Activated T-helper 2 cell treated with anti-CD3 and anti-CD28 coated beads, Interferon-gamma antibody, Interleukin-2, Interleukin-4, amounts not matched to agents 10 μg/mL and 5 μg/mL and 100 μg/mL, durations not matched to agents 14 hours and 24 hours and 36 hours (primary cell): ENCODE measurements at places on chromosomes 2 and 18. TPM values are rescaled to one million over a fixed set of nuclear protein-coding genes. Genes with fewer than 3 reads are reported as not detected.

Gene TMEM178A
- total RNA-seq = 0.23 and 0.32 TPM in 2 replicates

Gene CNDP1
- 0.09 TPM in 2 replicates for total RNA-seq

Gene NLRC4
- 0.16 TPM in 1 of 2 replicates, not detected in the other for total RNA-seq

DNA sequence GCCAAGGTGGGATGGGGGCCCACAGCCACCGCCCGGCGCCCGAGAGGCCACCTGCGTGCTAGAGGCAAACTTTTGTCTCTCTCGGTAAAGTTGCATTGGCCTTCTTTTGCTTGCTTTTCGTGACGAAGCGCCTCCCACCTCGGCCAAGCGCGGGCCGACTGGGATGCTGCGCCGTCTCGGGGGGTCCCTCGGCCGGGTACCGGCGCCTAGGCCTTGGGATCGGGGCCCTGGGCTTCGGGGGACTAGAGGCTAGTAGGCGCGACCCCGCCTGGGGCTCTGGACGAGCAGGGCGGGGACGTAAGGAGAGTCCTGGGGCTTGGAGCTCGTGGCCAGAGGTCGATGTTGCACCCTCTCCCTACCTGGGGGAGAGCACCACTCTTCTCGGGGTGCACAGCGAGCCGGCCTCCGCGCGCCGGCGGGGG lies 545 bp downstream of the GLI2 start:
- H3K4me1 ChIP-seq = peaks cover 11% of the 10 kb centered on the region
- no peak overlapping the region for H3K27ac ChIP-seq
- H3K36me3 ChIP-seq = no peaks in the 10 kb centered on the region
- H3K4me3 ChIP-seq = no peak overlapping the region
- peaks cover 65% of the 10 kb centered on the region for H3K27me3 ChIP-seq
- DNase-seq = no peak

GRCh38 chr18:74800098-74800497 lies 202.4 kb downstream of the ZNF407 start:
- H3K27me3 ChIP-seq = no peaks in the 10 kb centered on the region
- H3K4me1 ChIP-seq = peaks cover 11% of the 10 kb centered on the region
- no peak overlapping the region for H3K4me3 ChIP-seq
- H3K36me3 ChIP-seq = no peaks in the 10 kb centered on the region
- no peak for DNase-seq

DNA sequence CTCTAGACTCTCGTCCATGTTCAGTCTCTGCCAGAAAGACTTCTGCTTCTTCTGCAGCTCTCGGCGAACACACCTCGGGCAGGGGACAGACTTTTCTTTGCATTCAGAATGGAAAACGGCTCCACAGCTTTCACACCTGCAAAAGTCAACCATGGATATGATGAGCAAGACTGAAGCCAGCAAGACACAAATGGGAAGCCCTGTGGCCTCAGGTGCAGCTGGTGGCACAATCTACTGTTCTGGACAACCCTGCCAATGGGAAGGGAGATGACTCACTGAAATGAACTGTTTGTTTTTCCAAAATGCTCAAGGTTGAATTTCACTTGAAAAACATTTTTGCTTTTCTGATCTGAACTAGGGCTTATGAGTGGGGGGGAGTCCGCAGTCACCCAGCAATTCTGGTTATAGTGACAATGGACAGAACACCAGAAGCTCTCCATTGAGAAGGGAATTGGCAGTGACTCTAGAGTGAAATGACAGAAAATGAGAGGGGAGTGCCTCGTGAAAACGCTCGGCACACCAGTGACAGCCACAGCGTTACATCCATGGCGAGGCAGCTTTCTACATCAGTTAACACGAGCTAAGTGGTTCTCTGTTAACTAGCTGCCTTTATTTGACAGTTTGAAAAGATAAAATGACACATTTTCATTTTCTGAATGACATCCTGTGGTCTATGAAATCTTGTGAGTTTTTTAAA lies 58.8 kb upstream of the FZD5 start:
- DNase-seq = no peak
- H3K36me3 ChIP-seq = peaks cover 8% of the 10 kb centered on the region
- H3K27ac ChIP-seq = peak overlapping the region; percentile 30
- peaks cover 31% of the 10 kb centered on the region for H3K4me1 ChIP-seq

GRCh38 chr2:162308747-162309503 lies 9.6 kb downstream of the IFIH1 start:
- no peaks in the 10 kb centered on the region for H3K27me3 ChIP-seq
- H3K4me3 ChIP-seq = no peak overlapping the region
- peaks cover 33% of the 10 kb centered on the region for H3K4me1 ChIP-seq
- H3K27ac ChIP-seq = peak overlapping the region; percentile 3
- H3K36me3 ChIP-seq = peaks cover 34% of the 10 kb centered on the region

GRCh38 chr2:239360421-239361310 lies 40.2 kb downstream of the HDAC4 start:
- H3K4me1 ChIP-seq = peaks cover 19% of the 10 kb centered on the region
- H3K27me3 ChIP-seq = no peaks in the 10 kb centered on the region
- peaks cover 11% of the 10 kb centered on the region for H3K36me3 ChIP-seq

Gene TTN
- total RNA-seq = 3.3 and 3.7 TPM in 2 replicates

- H3K27me3 ChIP-seq = no peaks in the 10 kb centered on the region
- no peak overlapping the region for H3K27ac ChIP-seq
- DNase-seq = no peak
- H3K4me3 ChIP-seq = no peak overlapping the region
- H3K36me3 ChIP-seq = no peaks in the 10 kb centered on the region
These were observed 648.3 kb upstream of the PKDCC start for GRCh38 chr2:41399437-41400087.

Gene ONECUT2
- not detected in 2 replicates for total RNA-seq

GRCh38 chr2:138827426-138828054 lies 47.4 kb upstream of the NXPH2 start:
- no peak overlapping the region for H3K27ac ChIP-seq
- no peaks in the 10 kb centered on the region for H3K36me3 ChIP-seq
- no peak overlapping the region for H3K4me3 ChIP-seq
- H3K4me1 ChIP-seq = no peaks in the 10 kb centered on the region
- H3K27me3 ChIP-seq = no peaks in the 10 kb centered on the region
- no peak for DNase-seq

GRCh38 chr2:30612371-30612770 lies 165.3 kb downstream of the LCLAT1 start:
- no peak overlapping the region for H3K4me3 ChIP-seq
- no peaks in the 10 kb centered on the region for H3K27me3 ChIP-seq
- no peak overlapping the region for H3K27ac ChIP-seq

DNA sequence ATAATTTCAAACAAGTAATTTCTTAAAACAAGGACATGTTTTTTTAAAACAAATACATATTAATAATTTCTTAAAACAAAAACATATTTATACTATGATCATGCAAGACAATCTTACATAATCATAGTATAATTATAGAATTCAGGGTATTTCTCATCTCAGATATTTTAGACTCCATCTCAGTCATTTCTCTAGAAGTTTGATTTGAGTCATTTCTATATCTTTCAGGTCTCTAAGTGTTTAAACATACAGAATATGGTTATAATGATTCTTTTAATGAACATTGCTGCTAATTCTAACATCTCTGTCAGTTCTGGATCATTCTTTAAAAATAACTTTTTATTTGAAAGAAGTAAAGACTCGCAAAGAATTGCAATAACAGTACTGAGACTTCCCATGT lies 154.2 kb upstream of the KYNU start:
- H3K4me3 ChIP-seq = no peak overlapping the region
- no peak overlapping the region for H3K27ac ChIP-seq
- H3K4me1 ChIP-seq = no peaks in the 10 kb centered on the region
- DNase-seq = no peak
- no peaks in the 10 kb centered on the region for H3K27me3 ChIP-seq
- no peaks in the 10 kb centered on the region for H3K36me3 ChIP-seq

Gene CLHC1
- 12.0 and 12.3 TPM in 2 replicates for total RNA-seq

- peaks cover 15% of the 10 kb centered on the region for H3K4me1 ChIP-seq
- no peaks in the 10 kb centered on the region for H3K27me3 ChIP-seq
- peaks cover 51% of the 10 kb centered on the region for H3K36me3 ChIP-seq
- no peak overlapping the region for H3K27ac ChIP-seq
These were observed 198.0 kb downstream of the NBAS start for GRCh38 chr2:15363142-15363541.

Gene CRYGC
- not detected in 2 replicates for total RNA-seq

GRCh38 chr2:205640716-205641115 lies 41.6 kb upstream of the NRP2 start:
- no peak for DNase-seq
- peaks cover 42% of the 10 kb centered on the region for H3K4me1 ChIP-seq
- H3K4me3 ChIP-seq = no peak overlapping the region

Gene RTKN
- 2.2 and 3.9 TPM in 2 replicates for total RNA-seq

GRCh38 chr2:20282916-20283592 lies 58.1 kb upstream of the SDC1 start:
- DNase-seq = no peak
- no peak overlapping the region for H3K4me3 ChIP-seq
- no peak overlapping the region for H3K27ac ChIP-seq
- peaks cover 31% of the 10 kb centered on the region for H3K36me3 ChIP-seq
- H3K4me1 ChIP-seq = no peaks in the 10 kb centered on the region

Gene NTSR2
- total RNA-seq = not detected in 2 replicates

Gene TTR
- total RNA-seq = not detected in 2 replicates

DNA sequence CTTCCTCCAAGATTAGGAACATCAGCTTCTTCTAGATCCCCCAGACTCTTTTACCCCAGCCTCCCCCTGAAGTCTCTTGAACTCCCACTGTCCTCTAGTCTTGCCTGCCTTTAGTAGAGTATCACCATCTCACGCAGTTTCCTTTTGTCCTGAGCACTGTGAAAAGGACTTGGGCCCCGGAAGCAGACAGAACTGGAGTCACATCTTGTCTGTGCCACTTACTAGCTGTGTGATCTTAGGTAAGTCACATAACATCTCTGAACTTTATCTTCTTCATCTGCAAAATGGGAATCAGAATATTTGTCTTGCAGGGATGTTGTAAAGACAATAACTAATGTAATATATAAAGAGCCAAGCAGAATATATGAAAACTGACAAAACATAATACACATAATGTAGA lies 8.4 kb upstream of the TRABD2A start:
- H3K36me3 ChIP-seq = no peaks in the 10 kb centered on the region
- no peaks in the 10 kb centered on the region for H3K27me3 ChIP-seq
- H3K27ac ChIP-seq = peak overlapping the region; percentile 92
- H3K4me1 ChIP-seq = peaks cover 40% of the 10 kb centered on the region

Gene KCNF1
- total RNA-seq = not detected in 2 replicates

GRCh38 chr18:7021994-7022840 lies 95.4 kb downstream of the LAMA1 start:
- H3K27me3 ChIP-seq = no peaks in the 10 kb centered on the region
- no peak for DNase-seq
- no peaks in the 10 kb centered on the region for H3K36me3 ChIP-seq
- H3K4me3 ChIP-seq = no peak overlapping the region

DNA sequence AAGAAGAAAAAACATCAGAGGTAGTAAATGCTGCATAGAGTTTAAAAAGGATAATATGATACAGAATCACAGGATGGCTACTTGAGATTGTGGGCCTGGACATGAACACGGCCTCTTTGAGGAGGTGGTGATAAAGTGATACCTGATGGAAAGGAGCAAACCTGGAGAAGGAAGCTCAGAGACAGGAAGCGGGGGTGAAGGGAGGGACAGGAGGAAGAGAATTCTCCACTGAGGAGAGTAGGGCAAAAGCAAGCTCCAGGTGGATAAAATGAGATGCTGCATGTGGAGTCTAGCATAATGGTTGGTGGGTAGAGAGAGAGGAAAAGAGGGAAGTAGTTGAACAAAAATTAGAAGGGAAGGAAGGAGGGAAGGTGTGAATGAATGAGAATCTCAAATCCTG lies 77.0 kb upstream of the GALNT3 start:
- H3K4me1 ChIP-seq = peaks cover 7% of the 10 kb centered on the region
- H3K27me3 ChIP-seq = no peaks in the 10 kb centered on the region
- H3K27ac ChIP-seq = no peak overlapping the region
- H3K36me3 ChIP-seq = no peaks in the 10 kb centered on the region
- H3K4me3 ChIP-seq = no peak overlapping the region
- DNase-seq = no peak

Gene IL1RL2
- not detected in 2 replicates for total RNA-seq

Gene TMEM182
- total RNA-seq = 3.2 and 4.1 TPM in 2 replicates

- H3K36me3 ChIP-seq = no peaks in the 10 kb centered on the region
- peaks cover 13% of the 10 kb centered on the region for H3K27me3 ChIP-seq
- H3K4me1 ChIP-seq = no peaks in the 10 kb centered on the region
- H3K4me3 ChIP-seq = no peak overlapping the region
- no peak overlapping the region for H3K27ac ChIP-seq
These were observed 87.3 kb upstream of the ZCCHC2 start for GRCh38 chr18:62435435-62436031.

Gene GRHL1
- total RNA-seq = 0.90 and 1.4 TPM in 2 replicates

Gene SPOPL
- 15.1 and 17.0 TPM in 2 replicates for total RNA-seq

DNA sequence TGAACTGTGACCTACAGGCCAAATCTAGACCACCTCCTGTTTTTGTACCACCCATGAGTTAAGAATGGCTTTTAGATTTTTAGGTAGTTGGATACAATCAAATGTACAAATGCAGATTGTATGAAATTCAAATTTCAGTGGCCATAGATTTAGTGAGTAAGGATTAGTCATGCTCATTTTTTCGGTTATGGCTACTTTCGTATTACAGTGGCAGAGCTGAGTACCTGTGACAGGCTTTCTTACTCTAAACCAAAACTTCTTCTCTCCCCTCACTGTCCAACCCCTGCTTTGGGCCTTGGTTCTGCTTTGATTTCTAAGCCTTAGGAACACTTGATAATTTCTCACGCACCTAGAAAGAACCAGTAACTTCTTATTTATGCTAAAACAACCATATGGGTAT lies 82.1 kb downstream of the CDC42EP3 start:
- H3K4me3 ChIP-seq = no peak overlapping the region
- no peak for DNase-seq
- peaks cover 60% of the 10 kb centered on the region for H3K4me1 ChIP-seq
- H3K27ac ChIP-seq = no peak overlapping the region
- no peaks in the 10 kb centered on the region for H3K27me3 ChIP-seq

- H3K36me3 ChIP-seq = no peaks in the 10 kb centered on the region
- H3K27ac ChIP-seq = no peak overlapping the region
- DNase-seq = no peak
- no peaks in the 10 kb centered on the region for H3K27me3 ChIP-seq
These were observed 566.9 kb downstream of the BCL11A start for GRCh38 chr2:59986511-59986910.

Gene TIGD1
- 7.4 and 9.1 TPM in 2 replicates for total RNA-seq

DNA sequence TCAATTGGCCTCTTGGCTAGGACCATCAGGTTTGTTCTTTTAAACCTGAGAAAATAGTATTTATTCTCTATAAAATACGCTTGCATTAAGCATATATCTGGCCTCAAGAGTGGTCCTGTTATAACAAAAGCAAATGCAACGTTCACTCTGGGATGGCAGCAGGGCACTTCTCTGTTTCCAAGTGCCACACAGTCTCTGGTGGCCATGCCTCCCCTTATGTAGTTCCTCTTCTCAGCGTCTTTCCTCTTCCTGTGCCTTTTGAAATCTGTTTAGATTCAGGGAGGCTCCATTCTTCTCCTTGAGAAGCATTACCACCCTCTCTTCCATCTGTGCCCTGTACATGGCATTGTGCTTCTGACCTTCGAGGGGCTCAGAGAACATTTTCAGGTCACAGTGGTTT lies 51.9 kb downstream of the TSHZ1 start:
- no peaks in the 10 kb centered on the region for H3K27me3 ChIP-seq
- H3K36me3 ChIP-seq = no peaks in the 10 kb centered on the region
- peaks cover 17% of the 10 kb centered on the region for H3K4me1 ChIP-seq
- DNase-seq = no peak
